ENCODE measurements at places on chromosomes 5 and 9.

DNA sequence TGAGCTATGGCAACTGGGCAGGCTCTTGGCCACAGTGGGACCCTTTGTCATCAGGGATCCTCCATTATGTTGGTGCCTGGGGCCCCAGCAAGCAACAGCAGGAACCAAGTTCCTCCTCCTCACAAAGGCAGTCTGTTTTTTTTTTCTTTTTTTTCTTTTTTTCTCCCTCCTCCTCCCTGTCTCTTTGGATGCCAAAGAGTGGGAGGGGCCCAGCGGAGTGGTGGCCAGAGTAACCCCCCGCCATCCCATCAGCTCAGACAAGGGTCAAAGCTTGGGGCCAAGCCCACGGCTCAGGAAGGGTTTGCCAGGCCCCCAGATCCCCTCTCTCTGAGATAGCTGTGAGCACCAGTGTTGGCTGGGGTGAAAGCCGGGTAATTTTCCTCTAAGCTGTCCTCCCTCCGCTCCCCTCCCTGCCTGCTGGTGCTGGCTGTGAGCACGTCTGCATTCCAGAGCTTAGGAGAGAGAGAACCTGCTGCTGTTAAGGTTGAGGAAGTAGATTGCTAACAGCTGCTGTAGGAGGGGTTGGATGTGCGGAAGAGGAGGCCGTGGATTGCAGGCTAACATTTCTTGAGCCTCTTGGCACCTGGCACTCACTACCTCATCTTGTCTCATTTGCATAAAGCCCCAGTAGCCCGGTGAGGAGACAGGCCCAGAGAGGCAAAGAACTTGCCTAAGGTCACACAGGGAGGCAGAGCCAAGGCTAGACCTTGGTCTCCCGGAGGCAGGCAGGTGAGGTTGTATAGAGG lies 21.2 kb downstream of the GSN start:
- DNase-seq, result peak; percentile 86

DNA sequence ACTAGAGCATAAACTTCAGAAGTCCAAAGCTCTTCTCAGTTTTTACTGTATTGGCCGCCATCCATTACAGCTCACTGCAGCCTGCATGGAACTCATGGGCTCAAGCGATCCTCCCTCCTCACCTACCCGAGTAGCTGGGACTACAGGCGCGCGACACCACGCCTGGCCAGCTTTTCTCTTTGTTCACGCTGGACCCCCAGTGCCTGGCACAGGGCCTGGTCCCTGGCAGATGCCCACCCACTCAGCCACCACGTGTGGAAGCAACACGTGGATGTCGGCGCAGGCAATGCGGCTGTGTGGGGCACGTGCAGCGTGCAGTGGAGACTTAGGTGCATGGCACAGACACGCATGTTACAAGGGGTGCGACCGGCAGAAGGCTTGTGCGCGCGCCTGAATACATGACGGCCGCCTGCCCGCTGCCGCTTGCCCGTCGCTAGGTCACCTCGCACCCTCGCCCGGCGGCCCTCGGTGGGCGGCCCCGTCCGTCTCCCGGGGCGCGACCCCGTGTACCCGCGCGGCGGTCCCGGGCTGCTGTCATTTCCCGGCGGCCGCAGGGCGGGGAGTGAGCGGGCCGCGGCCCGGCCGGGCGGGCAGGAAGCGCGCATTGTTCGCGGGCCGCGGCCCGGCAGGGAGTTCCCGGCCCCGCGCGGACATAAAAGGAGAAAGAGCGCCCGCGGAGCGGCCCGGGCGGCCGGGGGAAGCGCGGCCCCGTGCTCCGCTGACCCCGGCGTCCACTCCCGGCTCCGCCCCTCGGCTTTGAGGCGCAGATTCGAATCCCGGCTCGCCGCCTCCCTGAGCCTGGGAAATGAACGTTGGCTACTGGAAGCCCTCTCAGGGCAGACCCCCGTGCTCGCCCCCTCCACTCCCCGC lies 24.1 kb upstream of the PTGS1 start:
- DNase-seq, result no peak

- peak; percentile 70 for DNase-seq
Observed at GRCh38 chr5:135729321-135729786, 105.1 kb upstream of the SLC25A48 start.

- no peak for DNase-seq
Observed at GRCh38 chr9:68522131-68522530, 18.6 kb downstream of the TMEM252 start.

DNA sequence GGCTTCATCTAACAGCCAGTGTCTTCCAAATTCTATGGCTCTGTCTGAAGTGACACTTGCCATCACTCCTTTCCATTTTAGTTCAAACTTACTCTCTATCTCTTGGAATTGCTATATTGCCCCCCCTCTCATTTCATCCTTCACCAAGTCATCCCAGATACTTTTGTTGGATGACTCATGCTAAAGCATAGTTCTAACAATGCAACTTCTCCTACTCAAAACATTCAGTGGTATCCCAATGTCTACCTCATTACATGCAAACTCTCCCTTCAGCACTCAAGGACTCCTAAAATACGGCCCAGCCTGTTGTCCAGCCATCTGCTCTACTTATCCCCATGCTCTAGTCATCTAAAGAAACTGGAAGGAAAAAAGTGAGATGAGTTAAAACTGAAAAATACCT lies 171.6 kb downstream of the RASEF start:
- DNase-seq, result no peak

GRCh38 chr5:168893283-168893682 lies 314.1 kb upstream of the PANK3 start:
- no peak for DNase-seq

Measured in amniotic epithelial cell (primary cell).